ENCODE measurements at places on chromosomes 12 and 14.

GRCh38 chr12:6613776-6614512 lies 6.8 kb upstream of the CHD4 start:
- DNase-seq = peak; percentile 85

- DNase-seq = no peak
Observed at GRCh38 chr12:52634266-52635056, 16.1 kb upstream of the KRT73 start.

DNA sequence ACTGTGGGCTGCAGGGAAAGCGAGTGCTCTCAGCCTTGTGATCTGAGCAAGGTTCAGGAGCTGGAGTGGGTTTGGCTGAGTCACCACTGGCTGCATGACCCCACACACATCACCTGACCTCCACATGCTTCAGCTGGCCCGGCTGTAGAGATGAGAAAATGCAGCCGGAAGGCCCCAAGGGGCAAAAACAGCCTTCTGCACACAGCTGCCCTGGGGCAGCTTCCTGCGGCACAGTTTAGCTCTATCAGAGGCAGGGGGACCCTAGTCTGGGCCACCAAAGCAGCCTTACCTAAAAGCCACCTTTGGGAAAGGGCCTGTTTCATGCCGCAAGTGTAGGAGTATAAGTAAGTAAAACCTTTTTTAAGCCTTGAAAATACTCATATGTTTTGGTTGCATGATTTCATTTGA lies 123.3 kb downstream of the SSPN start:
- DNase-seq = peak; percentile 75

DNA sequence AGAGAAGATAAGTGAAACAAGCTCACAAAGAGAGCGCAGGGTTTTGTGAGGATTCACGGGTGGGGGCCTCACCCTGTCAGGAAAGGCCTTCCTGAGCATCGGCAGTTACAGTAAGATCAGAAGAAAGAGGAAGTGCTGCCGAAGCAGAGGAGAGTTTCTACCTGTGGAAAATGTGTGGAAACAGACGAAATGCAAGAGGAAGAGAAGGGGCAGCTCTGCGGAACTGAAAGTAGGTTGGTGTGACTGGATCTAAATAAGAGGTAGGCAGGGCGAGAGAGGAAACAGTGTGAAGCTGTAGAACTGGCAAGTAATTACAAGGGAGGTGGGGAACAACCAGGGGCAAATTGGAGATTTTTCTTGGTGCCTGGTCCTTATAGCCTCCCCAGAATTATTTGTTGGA lies 2.6 kb downstream of the GPR68 start:
- DNase-seq = peak; percentile 58
